ENCODE measurements at places on chromosomes 6 and 20.

GRCh38 chr6:140045116-140045515, 670.7 kb upstream of the CITED2 start:
- DNase-seq, result peak; percentile 23

GRCh38 chr20:25252686-25253421, 5.0 kb downstream of the PYGB start:
- DNase-seq, result no peak

DNA sequence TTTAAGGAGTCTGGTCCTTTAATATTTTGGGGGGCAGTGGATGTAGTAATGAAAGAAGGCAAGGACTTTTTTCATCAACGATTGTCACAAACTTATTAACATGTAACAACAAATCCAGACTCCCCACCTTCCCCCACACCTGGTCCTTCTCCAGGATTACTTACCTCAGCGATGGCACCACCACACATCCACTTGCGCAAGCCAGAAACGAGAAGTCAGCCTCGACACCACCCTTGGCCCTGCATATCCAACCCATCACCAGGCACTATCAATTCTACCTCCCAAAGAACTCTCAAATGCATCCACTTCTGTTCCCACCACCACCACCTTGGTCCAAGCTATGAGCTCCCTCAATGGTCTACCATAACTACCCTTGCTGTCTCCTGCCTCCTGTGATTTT, 6.6 kb downstream of the EZR start:
- no peak for DNase-seq

DNA sequence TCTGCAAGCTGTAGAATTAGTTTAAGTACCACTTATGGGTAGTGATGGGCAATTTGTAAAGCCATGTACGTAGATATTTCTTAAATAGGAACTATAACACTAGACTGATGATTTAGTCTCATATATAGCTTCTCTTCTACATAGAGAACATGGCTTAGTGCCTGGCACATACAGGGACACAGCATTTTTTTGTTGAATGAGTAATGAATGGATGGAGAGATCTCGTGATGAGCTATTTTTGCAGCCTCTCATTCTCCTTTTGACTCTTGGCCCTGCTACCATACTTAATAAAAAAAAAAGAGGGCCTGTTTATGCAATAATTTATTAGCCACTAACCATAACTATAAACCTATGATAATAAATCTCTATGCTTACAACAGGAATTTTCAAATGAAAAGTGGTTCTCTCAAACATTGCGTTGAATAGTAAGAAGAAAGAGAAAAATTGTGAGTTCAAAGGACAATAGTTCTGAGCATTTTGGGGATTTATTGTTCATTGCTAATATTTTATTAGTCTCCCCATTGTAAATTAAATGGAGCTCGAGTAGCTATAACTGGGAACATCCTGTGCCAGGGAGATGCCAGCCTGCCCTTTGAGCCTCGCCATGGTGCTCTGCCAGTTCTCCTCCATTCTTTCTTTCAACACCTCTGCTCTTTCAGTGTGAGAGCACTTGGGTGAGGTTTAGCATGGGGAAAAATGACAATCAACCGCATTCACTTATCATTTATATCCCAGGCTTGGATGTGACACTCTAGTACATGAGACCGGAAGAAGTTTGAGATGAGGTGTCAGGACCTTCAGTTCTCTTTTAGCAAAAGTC, 14.7 kb upstream of the RCAN2 start:
- no peak for DNase-seq

GRCh38 chr6:170366248-170366960, 59.8 kb downstream of the FAM120B start:
- DNase-seq, result no peak

GRCh38 chr6:151370509-151371078, 20.8 kb downstream of the ZBTB2 start:
- DNase-seq, result no peak

DNA sequence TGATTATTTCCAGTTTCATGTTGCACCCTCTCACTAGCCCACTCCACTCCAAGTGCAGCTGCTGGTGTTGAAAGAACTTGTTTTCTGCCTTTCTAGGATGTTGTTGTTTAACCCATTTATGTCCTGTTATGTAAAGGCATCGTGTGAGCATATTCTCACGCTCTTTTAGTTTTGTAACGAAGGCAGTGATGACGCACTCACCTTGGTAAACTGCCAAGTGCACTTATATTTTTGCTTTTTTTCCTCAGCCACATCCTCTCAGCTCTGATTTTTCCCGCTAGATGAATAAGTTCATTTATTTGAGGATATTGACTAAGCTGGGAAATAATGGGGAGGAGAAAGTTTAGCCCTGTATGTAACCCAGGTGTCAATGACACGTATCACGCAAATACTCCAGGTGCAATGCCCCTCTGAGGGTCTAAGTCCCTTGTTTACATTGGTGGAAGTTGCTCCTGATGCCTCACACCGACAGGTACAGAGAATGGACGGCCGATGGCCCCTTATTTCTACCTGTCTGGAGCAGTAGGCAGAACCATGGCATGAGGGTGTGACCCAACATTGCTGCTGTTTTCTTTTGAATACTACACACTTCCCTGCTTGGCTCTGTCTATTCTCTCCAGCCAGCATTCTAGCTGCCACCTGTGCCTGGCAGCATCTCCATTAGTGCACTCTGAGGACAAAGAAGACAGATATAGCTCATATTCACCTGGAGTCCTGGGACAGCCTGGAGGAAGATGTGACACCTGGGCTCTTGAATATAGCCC, 132.7 kb upstream of the SLC24A3 start:
- peak; percentile 16 for DNase-seq

DNA sequence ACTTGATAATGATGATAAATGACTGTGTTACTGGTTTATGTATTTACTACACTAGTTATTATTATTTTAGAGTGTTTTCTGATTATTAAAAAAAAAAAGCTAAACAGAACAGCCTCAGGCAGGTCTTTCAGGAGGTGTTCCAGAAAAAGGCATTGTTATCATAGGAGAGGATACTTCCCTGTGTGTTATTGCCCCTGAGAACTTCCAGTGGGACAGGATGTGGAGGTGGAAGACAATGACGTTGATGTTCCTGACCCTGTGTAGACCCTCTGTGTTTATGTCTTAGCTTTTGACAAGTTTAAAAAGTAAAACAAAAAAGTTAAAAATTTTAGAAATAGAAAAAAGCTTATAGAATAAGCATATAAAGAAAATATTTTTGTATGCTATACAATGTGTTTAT, 49.1 kb downstream of the NCOA7 start:
- no peak for DNase-seq

- DNase-seq, result no peak
These were observed 32.5 kb downstream of the SDHAF4 start for GRCh38 chr6:70599187-70599586.

- no peak for DNase-seq
These were observed 159.6 kb downstream of the TMEM200A start for GRCh38 chr6:130525408-130525807.

DNA sequence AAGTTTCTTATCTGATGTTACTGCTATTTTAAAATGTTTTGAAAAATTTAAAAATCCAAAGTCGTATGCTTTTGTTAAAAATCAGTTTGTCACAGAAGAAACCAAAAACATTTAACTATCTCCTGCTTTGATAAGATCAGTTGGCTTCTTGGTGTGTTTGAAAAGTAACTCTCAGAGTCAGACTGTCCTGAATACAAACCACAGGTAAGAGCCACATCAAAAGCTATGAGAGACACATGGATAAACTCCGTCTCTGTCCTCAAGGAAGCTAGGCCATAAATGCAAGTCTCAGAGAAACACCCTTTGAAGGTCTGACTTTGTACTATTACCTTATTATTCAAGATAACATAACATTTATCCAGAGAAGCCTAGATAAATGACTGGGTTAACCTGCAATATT, 7.7 kb downstream of the HBS1L start:
- no peak for DNase-seq

DNA sequence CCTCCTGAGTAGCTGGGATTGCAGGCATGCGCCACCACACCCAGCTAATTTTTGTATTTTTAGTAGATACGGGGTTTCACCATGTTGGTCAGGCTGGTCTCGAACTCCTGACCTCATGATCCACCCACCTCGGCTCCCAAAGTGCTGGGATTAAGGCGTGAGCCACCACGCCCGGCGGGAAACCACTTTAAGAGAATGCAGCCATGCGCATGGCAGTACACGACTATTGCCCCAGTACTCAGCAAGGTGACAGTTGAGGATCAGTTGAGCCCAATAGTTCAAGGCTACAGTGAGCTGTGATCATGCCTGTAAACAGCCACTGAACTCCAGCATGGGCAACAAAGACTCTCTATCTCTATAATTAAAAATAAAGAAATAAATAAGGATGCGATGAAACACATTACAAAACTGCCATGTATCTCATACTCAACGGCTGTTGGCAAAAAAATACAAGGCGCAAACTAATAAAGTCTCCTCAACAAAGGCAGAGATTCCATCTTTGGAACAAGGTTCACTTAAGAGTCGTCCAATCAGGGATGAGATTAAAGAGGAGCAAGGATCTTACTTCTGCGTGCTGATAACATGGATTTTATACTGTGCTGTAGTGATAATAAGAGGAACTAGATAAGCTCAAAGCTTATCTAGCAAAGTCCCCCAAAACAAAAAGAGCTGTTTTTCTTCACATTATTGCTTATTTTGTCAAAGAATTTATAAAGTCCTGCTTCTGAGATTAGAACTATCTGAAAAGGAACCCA, 51.1 kb downstream of the STAU1 start:
- DNase-seq, result no peak

GRCh38 chr20:58233393-58233792, 4.9 kb upstream of the ANKRD60 start:
- no peak for DNase-seq

- DNase-seq, result no peak
These were observed 36.3 kb downstream of the ROS1 start for GRCh38 chr6:117389227-117390057.

DNA sequence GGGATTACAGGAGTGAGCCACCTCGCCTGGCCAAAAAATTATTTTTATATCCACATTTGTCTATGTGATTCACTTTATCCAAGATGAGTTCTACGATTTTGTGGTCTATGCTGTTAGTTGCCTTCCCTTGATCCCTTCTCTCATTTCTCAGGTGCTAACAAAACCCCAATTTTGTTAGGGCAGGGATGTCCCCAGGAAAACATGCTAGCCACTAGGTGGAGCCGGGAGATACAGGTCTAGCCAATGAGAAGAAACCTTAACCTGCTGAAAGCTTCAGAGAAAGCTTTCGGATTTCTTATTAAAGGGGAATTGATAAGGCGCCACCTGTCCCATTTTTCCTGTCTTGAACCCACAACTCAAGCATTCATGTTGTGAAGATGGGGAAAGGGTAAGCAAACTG, 167.4 kb upstream of the OLIG3 start:
- DNase-seq, result peak; percentile 22

DNA sequence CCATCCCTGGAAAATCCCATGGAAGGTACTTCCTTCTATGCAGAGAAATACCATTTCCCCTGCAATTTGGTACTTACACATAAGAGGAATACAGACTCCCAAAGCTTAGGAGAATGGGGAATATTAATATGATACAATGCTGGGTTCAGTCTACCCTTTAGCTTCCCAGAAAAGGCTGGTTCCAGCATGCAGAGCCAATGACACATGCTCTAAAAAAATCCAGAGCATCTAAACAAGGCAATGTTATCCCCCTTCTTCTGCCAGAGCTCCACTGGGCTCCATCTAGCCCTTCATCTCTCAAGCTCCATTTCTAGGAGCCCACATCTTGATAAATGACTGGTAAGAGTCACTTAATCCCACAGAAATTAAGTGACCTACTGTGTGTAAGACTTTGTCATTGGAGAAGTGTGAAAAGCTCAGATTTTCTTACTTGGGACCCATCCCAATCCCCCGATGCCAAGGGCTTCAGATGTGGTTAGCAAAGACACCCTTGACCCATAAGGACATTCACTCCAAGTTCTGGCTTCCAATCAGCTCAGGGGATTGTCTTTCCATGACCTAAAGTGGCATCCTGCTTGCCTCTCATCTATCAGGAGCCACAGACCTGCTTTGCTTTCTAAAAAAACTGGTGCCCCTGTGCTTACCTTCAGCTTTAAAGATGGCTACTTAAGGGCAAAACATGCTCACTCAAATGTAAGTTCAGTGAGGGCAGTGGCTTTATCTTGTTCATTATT, 137.5 kb downstream of the UNC5CL start:
- no peak for DNase-seq

DNA sequence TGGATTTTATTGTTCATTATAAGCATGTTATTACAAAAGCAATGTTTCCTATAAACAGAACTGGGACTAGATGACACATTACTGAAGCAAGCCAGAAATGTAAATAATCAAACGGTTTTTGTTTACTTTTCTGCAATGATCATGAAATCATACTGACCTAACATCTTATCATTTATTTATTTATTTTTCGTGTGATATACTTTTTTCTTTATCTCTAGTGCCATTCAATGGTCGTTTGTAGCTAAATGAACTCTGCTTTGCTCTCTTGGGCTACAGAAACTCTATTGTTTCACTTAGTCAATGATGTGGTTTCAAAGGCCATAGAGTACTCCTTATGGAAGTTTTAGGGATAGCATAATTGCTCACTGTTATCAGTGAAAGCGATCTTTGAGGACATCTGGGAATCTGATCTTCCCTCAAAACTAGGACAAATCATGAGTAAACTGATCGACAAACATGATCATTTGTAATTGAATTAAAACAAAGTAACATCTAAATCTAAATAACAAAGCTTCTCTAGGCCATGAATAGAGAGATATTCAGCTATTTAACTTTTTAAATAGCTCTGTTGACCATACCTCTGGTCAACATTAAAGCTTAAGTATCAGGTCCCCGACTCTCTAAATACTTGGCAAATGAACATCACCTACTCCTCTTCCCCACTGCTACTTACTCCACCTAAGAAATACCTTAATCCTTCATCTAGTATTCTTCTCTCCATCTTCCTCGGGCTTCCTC, 933.4 kb downstream of the TFAP2A start:
- no peak for DNase-seq

DNA sequence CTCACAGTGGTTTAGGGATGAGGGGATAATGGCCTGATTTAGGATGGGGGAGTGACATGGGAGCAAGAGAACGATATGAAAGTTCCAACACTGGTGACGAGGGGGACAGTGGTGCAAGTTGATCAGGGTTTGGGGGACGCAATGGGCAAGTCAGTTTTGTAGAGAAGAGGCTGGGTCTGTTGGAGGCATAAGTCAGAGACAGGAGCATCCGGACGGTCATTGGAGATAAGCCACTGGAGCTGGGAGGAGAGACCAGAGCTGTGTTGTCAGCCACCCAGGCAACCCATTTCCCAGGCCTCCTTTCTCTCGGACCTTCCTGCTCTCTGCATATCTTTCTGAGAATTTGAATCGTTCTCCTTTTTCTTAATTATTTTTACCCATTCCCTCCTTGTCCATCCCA, 9.5 kb downstream of the DNPH1 start:
- no peak for DNase-seq

Data from A172 (cell line).